ENCODE measurements at places on chromosomes 2 and 18.

DNA sequence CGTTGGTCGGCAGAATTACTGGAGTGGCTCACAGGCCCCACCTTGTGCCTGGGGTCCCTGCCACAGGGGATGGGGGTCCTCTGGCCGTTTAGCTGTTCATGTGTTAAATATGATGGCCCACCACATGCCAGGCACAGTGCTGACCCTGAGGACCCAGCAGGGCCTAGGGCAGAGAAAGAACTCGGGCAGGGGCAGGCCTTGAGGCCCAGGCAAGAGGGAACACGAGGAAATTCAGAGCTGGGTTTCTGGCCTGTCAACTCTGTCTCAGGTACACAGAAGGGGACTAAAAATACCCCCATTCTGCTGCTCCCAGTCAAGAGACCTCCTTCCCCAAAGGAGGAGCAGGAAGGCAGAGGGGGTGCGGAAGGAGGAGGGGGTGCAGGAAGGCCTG, 66.2 kb downstream of the DNMT3A start:
- no peak for DNase-seq
- no peaks in the 10 kb centered on the region for H3K36me3 ChIP-seq
- H3K4me1 ChIP-seq, result peaks cover 8% of the 10 kb centered on the region
- no peak overlapping the region for H3K4me3 ChIP-seq

GRCh38 chr2:216819055-216819454, 40.8 kb downstream of the TNP1 start:
- no peak overlapping the region for H3K4me3 ChIP-seq
- H3K27ac ChIP-seq, result no peak overlapping the region
- H3K4me1 ChIP-seq, result no peaks in the 10 kb centered on the region
- DNase-seq, result no peak
- no peaks in the 10 kb centered on the region for H3K36me3 ChIP-seq
- H3K27me3 ChIP-seq, result no peaks in the 10 kb centered on the region

DNA sequence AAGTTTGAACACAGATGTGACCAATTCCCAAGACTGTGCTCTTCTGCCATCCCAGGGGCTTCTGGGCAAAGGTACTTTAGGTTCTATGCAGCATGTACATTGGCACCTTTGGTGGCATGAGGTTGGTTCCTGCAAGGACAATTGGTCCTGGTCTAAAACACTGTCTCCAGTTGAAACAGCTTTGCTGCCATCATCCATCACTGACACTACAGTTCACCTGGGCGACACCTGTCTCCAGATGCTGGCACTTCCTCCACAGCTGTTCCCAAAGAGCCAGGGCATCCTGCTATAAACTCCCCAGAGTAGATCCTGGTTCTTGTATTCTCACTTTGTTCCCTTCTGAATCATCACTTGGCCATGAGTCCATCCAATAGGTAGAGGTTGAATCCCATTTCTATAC, 60.6 kb downstream of the FHOD3 start:
- H3K36me3 ChIP-seq, result no peaks in the 10 kb centered on the region
- H3K27ac ChIP-seq, result no peak overlapping the region
- no peak overlapping the region for H3K4me3 ChIP-seq
- no peak for DNase-seq
- no peaks in the 10 kb centered on the region for H3K4me1 ChIP-seq
- H3K27me3 ChIP-seq, result no peaks in the 10 kb centered on the region

GRCh38 chr18:76318607-76319006, 176.4 kb downstream of the ZNF516 start:
- H3K27ac ChIP-seq, result no peak overlapping the region
- no peak for DNase-seq
- H3K27me3 ChIP-seq, result no peaks in the 10 kb centered on the region
- no peaks in the 10 kb centered on the region for H3K36me3 ChIP-seq

DNA sequence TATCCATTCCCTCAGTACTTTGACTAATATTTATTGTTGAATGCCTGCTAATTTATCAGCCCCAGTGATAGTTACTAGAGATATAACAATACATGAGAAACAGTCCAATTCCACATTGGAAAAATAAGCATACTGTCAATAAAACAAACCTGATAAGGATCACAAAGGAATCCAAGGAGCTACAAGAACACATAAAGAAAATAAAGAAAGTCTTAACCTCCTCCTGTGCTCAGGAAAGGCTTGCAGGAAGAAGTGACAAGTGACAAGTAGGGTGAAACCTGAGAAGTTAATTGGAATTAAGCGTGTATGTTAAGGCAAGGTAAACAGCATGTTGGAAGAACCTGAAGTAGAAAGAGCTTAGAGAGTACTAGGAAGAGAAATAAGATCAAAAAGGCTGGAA, 20.3 kb upstream of the ASNSD1 start:
- no peaks in the 10 kb centered on the region for H3K4me1 ChIP-seq
- no peak overlapping the region for H3K27ac ChIP-seq
- no peaks in the 10 kb centered on the region for H3K27me3 ChIP-seq

- no peaks in the 10 kb centered on the region for H3K27me3 ChIP-seq
- H3K4me1 ChIP-seq, result no peaks in the 10 kb centered on the region
- peaks cover 2% of the 10 kb centered on the region for H3K36me3 ChIP-seq
- DNase-seq, result no peak
These were observed 4.8 kb downstream of the GCFC2 start for GRCh38 chr2:75705921-75706320.

- H3K36me3 ChIP-seq, result no peaks in the 10 kb centered on the region
- peaks cover 20% of the 10 kb centered on the region for H3K27me3 ChIP-seq
- no peak overlapping the region for H3K27ac ChIP-seq
- no peak for DNase-seq
- peak overlapping the region; percentile 49 for H3K4me3 ChIP-seq
- H3K4me1 ChIP-seq, result peaks cover 1% of the 10 kb centered on the region
These were observed 1.3 kb downstream of the ATP8B1 start for GRCh38 chr18:57801761-57802212.

DNA sequence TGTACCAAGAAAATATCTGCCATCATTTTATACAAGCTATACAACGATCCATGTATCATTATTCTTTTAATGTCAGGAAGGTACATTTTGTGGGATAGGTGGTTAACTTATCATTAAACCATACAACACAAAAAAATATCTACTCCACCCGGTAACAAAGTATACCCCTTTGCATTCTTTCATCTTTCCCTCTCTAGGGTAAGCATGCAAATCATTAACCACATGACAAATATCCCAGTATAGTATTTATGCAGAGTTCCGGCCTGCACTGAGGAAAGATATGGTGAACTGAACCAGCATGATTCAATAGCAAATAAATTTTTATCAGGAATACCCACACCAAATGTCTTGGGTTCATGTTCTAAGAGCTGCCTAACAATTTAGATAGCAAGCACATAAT, 22.5 kb upstream of the SULT1C2 start:
- H3K27me3 ChIP-seq, result no peaks in the 10 kb centered on the region
- DNase-seq, result no peak
- no peak overlapping the region for H3K4me3 ChIP-seq
- no peak overlapping the region for H3K27ac ChIP-seq

DNA sequence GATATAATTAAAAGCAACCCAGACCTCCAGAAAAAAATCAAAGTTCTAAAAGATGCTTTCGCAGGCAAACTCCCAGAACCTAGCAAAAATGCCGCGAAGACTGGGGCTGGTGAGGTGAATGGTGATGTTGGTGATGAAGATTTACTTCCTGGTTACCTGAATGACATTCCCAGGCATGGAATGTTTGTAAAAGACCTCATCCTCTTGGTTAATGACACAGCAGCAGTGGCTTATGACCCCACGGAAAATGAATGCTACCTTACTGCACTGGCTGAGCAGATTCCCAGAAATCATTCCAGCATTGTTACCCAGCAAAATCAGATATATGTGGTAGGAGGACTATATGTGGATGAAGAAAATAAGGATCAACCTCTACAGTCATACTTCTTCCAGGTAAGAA, 994 bp downstream of the KLHL41 start:
- H3K27ac ChIP-seq, result no peak overlapping the region
- H3K27me3 ChIP-seq, result no peaks in the 10 kb centered on the region
- H3K4me1 ChIP-seq, result no peaks in the 10 kb centered on the region
- DNase-seq, result no peak
- no peak overlapping the region for H3K4me3 ChIP-seq

GRCh38 chr2:16608661-16609643, 56.7 kb downstream of the CYRIA start:
- no peaks in the 10 kb centered on the region for H3K27me3 ChIP-seq
- peak; percentile 66 for DNase-seq
- H3K4me3 ChIP-seq, result peak overlapping the region; percentile 38
- 0 out of 2 replicates have a peak, but pooled peaks cover 1% of the 10 kb centered on the region for H3K4me1 ChIP-seq
- no peak overlapping the region for H3K27ac ChIP-seq
- H3K36me3 ChIP-seq, result no peaks in the 10 kb centered on the region

DNA sequence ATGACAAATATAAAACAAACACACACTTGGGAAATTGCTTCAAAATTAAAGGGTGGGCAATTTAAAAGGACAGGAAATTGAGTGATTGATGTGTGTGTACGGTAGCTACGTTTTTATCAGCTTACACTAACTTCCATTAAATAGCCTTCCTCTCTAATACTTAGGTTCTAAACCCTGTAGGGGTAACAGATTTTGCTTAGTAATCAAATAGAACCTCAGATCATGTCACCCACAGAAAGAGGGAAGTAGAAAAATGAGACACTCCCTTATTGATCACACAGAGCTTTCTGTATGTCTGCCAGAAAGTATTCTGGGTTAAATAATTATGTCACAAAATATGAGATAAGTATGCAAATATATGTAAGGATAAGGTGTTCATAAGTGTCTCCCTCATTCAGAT, 93.3 kb downstream of the ICA1L start:
- DNase-seq, result no peak
- no peaks in the 10 kb centered on the region for H3K36me3 ChIP-seq
- no peaks in the 10 kb centered on the region for H3K27me3 ChIP-seq
- no peak overlapping the region for H3K4me3 ChIP-seq
- H3K27ac ChIP-seq, result no peak overlapping the region

- H3K4me1 ChIP-seq, result no peaks in the 10 kb centered on the region
- no peaks in the 10 kb centered on the region for H3K36me3 ChIP-seq
- H3K27ac ChIP-seq, result no peak overlapping the region
- DNase-seq, result no peak
- H3K27me3 ChIP-seq, result no peaks in the 10 kb centered on the region
These were observed 49.9 kb downstream of the SLC9A4 start for GRCh38 chr2:102522890-102523289.

- no peaks in the 10 kb centered on the region for H3K36me3 ChIP-seq
- DNase-seq, result no peak
- H3K27me3 ChIP-seq, result no peaks in the 10 kb centered on the region
These were observed 190.3 kb upstream of the SLC8A1 start for GRCh38 chr2:40642237-40642636.

DNA sequence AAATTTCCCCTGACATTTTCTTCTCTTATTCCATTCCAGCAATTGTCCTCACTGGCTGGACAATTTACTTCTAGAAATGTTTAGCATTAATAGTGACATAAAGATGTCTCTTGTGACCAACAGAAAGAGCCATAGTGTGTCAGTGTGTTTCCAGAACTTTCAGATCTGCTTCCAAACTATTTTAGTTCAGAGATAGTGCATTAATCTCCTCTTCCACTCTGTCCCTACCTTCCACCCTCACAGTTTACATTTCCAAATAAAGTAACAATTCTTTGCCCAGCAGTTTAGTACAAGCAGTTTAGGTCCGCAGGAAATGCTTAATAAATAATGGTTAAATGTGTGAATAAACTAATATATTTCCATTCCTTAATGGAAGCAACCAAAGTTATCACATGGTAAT, 24.5 kb upstream of the RAPGEF4 start:
- no peak overlapping the region for H3K27ac ChIP-seq
- no peaks in the 10 kb centered on the region for H3K27me3 ChIP-seq
- no peaks in the 10 kb centered on the region for H3K36me3 ChIP-seq
- H3K4me1 ChIP-seq, result no peaks in the 10 kb centered on the region
- no peak overlapping the region for H3K4me3 ChIP-seq
- DNase-seq, result no peak

- peak; percentile 7 for DNase-seq
- no peaks in the 10 kb centered on the region for H3K36me3 ChIP-seq
- H3K4me1 ChIP-seq, result no peaks in the 10 kb centered on the region
These were observed 61.2 kb downstream of the ACYP2 start for GRCh38 chr2:54176577-54176976.

DNA sequence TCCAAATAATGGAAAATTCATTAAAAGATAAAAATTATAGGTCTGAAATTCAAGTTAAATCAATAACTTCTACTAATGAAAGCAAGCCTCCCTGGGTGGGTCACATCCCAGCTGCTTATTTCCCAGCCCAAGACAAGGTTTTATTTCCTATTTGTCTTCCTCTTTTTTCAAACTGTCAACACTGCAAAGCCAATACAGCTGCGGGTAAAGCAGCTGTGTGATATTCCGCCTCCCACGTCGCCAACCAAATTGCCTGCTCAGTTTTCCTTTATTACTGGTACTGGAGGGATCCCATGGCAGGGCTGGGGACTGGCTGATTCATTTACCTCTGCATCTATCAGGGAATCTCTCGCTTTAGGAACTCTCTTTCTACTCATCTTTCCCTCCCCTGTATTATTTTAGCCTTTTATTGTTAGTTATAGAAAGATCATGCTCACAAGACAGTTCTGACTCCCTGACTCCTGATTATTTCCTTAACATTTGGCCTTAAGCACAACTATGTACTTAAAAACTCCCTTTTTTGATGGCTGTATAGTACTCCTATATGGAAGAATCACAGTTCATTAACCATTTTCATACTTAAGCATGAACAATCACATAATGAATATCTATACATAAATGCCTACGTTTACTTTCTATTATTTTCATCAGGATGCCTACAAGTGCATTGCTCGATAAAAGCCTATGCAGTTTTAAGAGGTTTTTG, 253.1 kb downstream of the CDCA7 start:
- H3K27me3 ChIP-seq, result no peaks in the 10 kb centered on the region
- H3K27ac ChIP-seq, result no peak overlapping the region
- DNase-seq, result no peak
- H3K4me3 ChIP-seq, result no peak overlapping the region
- H3K36me3 ChIP-seq, result no peaks in the 10 kb centered on the region
- H3K4me1 ChIP-seq, result no peaks in the 10 kb centered on the region

DNA sequence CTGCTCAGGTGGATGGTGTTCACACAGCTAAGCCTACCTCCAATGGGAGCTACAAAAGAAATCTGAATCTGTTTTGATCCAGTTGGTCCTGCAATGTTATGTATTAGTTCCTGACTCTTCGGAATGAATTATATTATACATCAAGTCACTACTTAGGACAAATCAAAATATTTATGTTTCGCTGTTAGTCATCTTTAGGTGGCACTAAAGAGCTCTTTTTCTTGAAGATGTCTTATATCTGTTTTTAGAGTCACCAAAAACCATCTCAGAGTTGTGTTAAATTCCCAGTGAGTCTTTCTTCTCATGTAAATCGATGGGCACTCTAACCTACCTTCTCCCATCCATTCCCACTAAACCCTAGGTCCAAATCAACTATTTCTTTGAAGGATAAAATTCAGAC, 2.2 kb downstream of the DNER start:
- peaks cover 5% of the 10 kb centered on the region for H3K27me3 ChIP-seq
- no peak for DNase-seq
- H3K27ac ChIP-seq, result no peak overlapping the region
- no peak overlapping the region for H3K4me3 ChIP-seq
- no peaks in the 10 kb centered on the region for H3K36me3 ChIP-seq
- H3K4me1 ChIP-seq, result no peaks in the 10 kb centered on the region

DNA sequence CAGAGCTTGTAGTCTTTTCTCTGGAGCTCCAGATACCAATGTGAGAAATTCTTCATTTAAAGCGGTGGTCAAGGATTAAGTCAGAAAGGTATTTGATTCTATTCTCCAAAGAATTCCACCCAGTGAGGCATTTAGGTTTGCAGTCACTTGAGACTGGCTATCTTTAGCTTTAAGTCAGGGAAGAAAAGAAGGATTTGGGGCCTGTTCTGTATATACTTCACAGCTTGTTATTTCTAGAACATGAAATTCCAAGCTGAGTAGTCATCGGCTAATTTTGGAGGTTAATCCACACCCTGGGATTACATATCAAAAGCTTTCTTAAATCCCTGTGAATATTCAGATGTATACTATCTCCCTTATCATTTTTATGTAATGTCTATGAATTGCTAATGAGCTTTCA, 39.4 kb downstream of the MYOM1 start:
- no peaks in the 10 kb centered on the region for H3K27me3 ChIP-seq
- DNase-seq, result no peak
- H3K36me3 ChIP-seq, result no peaks in the 10 kb centered on the region
- H3K27ac ChIP-seq, result no peak overlapping the region
- no peak overlapping the region for H3K4me3 ChIP-seq

All from iPS DF 6.9 (cell line).